Omental fat pad (tissue), 4 donors: ENCODE measurements at places on chromosomes 16 and 17. TPM values are rescaled to one million over a fixed set of nuclear protein-coding genes. Genes with fewer than 3 reads are reported as not detected.

GNAO1 gene
- total RNA-seq = 2.6 TPM

GRCh38 chr16:19636436-19637267, 81.1 kb downstream of the VPS35L start:
- DNase-seq = no peak

GRCh38 chr16:86761111-86762031, 183.0 kb downstream of the FOXL1 start:
- DNase-seq = peak; percentile 59

GRCh38 chr16:12964461-12964860, 63.1 kb downstream of the SHISA9 start:
- no peak for DNase-seq

DNA sequence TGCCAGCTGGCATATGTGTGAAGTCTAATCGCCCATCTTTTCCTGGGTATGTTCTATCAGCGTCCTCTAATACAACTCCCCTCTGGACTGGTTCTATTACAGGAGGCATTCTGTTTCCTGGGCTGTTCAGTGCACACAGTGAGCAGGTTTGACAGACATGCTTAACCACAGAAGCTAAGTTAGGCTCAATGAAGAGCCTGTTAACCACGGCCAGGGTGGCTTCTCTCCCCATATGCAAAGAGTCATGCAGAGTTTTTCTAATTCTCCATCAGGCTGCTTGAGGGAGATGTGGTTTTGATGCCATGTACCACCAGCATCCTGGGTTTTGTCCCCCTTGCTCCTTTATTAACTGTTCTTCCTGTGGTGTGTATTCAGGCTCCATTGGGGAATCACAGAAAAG, 57.2 kb upstream of the ALOX12 start:
- DNase-seq = no peak
